ENCODE measurements at places on chromosomes 7 and 10.
A peak's percentile ranks its signal among the peaks of the same experiment; 100 is the strongest.

DNA sequence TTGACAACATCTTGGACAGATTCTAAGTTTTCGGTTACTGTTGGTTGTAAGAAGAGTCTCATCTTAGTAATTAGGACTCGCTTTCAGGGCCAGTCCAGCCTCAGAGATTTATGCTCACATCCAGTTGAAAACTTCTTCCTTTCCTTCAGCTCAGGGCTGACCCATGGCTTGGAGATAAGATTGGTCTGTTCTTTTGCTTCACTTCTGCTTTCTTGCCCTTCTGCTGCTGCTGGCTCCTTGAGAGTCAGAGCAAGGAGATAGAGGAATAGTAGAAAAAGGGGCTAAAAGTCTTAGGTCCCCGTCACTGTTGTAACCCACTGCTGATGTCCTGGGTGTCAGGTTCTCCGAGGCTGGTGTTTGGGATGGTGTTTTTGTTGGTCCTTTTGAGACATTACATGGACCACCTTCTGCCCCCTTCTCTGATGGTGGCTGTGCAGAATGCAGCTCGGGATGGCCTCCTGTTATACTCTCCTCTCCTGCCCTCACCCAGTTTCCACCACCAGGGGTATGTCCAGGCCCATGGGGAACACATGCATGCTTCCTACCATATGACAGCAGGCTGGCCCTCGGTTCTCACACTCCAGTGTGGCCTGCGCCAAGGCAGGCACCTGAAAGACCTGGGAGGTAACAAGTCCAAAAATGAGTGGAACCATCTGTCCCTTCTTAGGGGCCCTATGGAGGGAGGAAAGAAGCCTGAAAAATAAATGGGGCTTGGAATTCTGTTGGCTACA lies 67.8 kb upstream of the PCBD1 start:
- peak; percentile 30 for DNase-seq

DNA sequence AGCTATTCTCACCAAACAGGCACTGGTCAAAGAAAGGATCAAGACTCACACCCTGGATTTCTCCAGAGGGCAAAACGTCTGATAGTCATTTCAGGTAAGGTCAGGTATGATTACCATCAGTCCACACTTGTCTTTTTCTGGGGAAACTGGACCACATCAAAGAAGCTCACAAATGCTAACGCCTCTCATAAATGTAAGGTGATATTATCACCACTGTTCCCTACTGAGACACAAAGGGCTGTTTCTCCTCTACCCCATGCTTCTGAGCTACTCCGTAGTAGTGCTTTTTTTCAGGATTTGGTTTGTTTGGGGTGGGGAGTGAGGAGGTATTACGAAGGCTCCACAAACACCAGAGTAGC lies 51.6 kb downstream of the CREB3L2 start:
- no peak for DNase-seq

- DNase-seq, result peak; percentile 13
Measured at GRCh38 chr7:155291045-155291530, 6.6 kb upstream of the INSIG1 start.

- DNase-seq, result no peak
Measured at GRCh38 chr10:61363006-61363405, 90.2 kb downstream of the TMEM26 start.

- no peak for DNase-seq
Measured at GRCh38 chr10:117666166-117666565, 123.6 kb downstream of the EMX2 start.

DNA sequence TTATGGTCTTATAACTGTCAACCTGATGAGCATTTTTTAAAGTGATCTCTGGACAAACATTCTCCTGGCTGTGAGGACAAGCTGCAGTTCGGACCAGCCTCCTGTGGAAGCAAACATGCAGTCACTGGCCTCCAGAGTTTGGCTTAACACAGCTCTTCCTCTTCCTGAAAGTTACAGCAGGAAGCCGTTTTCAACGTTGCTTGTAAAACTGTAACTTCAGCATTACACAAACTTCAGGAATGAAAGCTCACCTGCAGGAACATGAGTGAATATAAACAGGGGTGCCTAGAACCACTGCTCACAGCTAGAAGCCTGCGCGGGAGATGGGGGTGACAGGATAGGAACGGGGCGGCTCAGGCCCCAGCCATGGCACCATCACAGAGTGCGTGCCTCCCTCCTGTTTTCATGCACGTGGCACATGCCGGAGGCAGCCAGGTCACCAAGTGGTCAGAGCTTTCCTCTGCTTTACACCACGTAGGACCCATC lies 292.9 kb upstream of the PITRM1 start:
- DNase-seq, result no peak

DNA sequence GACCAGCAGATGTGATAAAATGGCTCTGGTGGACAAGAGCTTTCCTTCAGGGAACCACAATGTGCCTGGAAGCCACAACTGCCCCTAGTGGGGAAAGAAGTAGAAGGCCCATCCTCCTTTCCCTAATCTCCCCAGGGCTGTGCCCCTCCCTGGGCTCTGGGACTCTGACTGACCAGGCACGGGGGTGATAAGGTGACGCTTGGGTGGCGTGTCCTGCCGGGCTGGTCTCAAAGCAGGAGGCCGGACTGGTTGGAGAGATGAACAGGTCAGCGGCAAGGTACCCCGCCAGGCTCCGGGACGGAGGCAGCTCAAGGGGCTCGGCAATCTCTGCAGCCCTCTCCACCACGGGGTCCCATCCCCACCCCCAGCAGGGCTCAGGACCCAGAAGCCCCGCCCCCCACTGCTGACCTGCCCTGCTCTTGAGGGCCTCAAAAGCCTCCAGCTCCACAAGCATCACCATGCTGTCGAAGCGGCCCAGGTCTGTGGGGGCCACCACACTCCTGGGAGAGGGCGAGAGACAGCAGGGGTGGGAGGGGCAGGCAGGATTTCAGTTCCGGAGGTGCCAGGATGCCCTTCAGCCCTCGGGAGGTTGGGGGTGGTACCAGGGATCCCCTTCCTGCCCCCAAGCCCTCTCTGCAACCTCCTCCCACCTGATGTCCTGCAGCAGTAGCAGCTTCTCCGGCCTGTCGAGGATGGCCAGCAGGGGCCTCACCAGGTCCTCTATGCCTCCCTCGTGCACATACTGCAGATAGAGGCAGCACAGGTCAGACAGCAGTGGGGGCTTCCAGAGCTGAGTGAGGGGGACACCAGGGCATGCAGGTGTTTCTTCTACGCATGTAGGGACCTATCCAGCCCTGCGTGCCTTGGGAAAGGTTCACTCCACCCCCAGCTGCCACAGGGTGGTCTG lies 12.2 kb downstream of the LZTS2 start:
- DNase-seq, result no peak

DNA sequence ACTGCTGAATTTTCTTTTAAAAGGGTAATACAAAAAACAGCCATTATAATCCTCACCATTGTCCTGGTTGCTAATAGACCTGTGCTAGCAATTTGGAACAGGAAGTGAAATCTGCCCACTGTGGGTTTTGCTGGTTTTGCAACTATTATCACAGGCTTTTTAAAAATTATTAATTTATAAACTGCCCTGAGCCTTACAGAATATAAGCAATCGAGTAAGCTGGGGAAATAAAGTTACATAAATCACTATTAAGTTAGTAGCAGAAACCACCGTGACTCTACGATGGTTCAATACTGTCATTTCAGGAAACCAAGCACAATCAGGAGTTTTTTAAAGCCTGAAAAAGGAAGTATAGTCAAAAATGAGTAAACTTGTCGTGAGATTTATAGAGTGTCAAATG lies 62.3 kb downstream of the TMEM26 start:
- DNase-seq, result peak; percentile 31

DNA sequence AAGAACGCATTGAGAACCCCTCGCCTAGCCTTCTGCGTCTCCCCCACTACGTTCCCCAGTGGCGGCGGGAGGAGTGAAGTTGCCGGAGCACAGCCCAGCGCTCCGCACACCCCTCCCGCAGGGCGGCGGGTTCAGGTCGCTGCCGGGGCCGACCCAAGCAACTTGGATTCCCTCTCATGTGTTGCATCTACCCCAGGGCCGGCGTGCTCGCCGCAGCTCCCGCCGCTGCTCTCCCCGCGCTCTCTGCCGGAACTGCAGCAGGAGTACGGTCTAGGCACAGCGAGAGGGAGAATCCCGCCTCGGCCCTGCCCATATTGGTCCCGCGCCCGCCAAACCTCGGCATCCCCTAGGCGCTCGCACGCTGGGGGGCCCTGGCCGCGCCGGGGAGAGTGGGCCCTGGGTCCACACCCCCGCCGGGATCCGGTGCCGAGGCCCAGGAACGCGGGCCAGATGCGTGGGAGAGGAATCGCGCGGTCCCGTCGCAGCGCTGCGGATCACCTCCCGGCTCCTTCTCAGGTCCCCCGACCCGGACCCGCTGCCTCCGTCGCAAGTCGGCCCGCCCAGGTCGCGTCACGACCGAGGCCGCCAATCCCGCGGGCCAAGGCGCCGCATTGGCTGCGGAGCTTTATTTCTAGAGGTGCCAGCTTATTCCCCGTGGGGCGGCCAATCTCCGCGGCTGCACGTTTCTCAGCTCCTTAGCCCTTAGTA lies 648 bp upstream of the TMEM243 start:
- DNase-seq, result peak; percentile 82

GRCh38 chr10:132915411-132915810 lies 27.0 kb downstream of the CFAP46 start:
- DNase-seq, result no peak

DNA sequence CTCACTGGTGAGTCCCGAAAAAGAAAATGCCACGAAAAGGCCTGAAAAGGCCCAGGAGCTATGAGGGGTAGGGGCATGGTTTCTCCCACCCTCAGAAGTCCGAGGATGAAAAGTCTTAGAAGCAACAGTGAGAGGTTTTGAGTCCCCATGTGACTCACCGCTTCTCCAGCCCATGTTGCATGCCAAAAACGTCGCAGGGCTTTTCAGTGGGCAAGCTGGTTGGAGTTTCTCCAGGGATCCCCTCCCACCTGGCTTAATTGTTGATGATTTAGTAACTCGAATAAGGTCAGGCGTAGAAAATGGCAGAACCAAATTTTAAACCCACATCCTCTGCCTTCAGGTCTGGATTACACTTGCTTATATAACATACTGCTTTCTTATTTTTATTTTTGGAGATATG lies 96.3 kb upstream of the ARMC3 start:
- no peak for DNase-seq

DNA sequence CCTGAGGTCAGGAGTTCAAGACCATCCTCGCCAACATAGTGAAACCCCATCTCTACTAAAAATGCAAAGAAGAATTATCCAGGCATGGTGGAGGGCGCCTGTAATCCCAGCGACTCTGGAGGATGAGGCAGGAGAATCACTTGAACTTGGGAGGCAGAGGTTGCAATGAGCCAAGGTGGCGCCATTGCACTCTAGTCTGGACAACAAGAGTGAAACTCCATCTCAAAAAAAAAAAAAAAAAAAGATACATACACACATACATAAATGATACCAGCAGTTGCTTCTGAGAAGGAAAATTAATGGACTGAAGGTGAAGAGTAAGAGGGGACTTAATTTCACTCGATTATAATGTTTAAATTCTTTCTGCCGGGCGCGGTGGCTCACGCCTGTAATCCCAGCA lies 40.2 kb upstream of the PAX2 start:
- no peak for DNase-seq

- no peak for DNase-seq
Measured at GRCh38 chr10:70212277-70212676, 21.0 kb downstream of the PPA1 start.

All from common myeloid progenitor, CD34-positive (primary cell).